Activated CD8-positive, alpha-beta memory T cell treated with anti-CD3 and anti-CD28 coated beads for 1 hour (primary cell): ENCODE measurements at places on chromosomes 1 and 21.

- DNase-seq, result no peak
Observed at GRCh38 chr21:19683492-19683891, 1279.9 kb upstream of the TMPRSS15 start.

GRCh38 chr1:96016219-96016618 lies 705.4 kb upstream of the PTBP2 start:
- DNase-seq, result no peak

DNA sequence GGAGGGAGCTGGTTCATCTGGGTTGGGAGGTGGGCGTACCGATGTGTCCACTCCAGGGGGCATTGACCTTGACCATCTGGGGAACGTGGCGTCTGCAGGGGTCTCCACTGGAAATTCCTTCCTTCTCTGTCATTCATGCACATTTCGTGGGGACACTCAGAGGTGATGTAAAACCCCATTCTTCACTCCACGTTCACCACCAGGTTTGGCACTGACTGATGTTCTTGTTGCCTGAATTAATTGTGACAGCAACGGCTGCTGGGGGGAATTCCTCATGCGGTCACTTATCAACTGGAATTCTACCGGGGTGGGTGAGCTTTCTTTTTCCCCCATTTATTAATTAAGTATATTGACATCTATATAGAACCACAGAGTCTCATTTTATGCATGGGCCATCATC lies 18.1 kb upstream of the POFUT2 start:
- no peak for DNase-seq

DNA sequence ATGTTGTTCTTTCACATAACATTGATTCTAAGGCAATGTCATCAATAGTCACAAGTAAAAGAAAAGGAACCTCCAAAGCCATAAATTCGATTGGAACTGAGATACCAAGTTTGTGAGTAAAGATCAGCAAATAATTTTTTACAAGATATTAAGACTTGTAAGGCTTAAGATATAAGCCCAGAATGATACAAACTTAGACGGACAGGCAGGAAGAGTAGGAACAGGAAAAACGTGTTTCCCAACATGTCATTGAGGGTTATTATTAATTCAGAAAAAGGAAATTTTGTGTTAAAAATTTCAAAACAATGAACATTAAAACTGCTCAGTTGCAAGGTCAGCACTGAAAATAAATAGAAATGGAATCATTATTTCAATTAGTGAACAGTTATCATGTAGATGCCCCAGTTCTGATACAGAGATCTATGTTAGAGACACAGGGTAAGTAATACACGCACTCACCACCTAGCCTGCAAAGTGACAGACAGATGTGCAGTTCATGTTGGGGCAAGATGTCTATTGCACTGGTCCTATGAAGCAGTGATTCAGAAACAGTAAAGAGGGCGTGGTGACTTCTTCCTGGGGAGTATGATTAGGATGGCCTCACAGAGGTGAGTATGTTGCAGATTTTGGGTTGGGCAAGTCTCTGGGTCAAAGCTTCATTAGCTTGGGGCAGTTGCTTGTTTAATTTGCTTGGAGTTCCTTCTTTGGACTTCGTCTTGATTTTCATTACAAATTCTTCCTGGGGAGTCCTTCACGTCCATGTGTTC lies 284.4 kb downstream of the SETD4 start:
- no peak for DNase-seq

- no peak for DNase-seq
Observed at GRCh38 chr1:46687921-46688509, 16.4 kb downstream of the TEX38 start.

DNA sequence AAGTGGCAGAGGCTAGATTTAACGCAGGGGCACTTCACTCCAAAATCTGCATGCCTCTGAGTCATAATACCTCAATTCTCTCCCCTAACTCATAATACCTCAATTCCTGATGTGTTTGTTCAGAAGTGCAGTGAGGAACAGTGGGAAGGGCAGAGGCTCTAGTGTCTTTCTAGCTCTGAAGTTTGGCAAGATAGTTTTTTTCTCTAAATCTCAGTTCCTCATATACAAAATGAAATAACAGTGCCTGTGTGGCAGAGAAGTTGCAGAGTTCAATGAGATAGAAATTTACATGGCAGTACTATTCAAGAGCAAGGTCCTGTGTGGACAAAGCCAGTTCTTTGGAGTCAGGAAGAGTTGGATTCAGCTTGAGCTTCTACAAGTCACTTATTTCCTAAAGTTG lies 9.8 kb downstream of the JUN start:
- DNase-seq, result no peak

DNA sequence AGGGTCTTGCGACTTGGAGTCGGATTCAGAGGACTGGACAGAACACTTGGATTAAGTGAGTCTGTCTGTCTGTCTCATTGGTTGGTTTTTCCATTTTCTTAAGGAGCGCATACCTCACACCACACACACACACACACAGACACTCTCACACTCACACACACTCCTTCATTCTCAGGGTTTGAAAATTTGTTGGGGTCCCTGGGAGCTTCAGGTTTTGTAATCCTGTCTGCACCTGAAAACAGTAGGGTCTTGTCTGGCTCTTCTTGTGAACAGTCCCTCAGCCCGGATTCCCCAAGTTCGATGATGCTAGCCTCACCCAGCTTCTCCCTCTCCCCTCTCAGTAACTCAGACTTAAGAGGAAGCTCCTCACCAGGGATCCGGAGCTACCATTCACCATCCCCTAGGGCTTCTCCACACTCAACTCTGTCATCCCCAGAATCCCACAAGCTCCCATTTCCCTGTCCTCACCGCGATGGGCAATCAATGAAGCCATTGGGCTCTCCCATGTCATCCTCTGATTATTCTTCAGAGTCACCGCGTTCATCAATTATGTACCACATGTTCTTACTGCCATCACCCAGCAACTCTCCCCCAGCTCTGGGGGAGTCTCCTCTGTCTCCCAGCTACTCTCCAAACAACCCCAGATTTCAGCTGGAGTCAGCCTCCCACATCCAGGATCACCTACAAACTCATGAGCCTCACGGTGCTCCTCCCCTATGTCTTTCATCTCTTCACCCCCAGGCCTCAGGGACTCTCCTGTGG lies 1530.9 kb upstream of the TPTE start:
- DNase-seq, result no peak

GRCh38 chr1:168939110-168939946 lies 167.2 kb upstream of the ATP1B1 start:
- no peak for DNase-seq

DNA sequence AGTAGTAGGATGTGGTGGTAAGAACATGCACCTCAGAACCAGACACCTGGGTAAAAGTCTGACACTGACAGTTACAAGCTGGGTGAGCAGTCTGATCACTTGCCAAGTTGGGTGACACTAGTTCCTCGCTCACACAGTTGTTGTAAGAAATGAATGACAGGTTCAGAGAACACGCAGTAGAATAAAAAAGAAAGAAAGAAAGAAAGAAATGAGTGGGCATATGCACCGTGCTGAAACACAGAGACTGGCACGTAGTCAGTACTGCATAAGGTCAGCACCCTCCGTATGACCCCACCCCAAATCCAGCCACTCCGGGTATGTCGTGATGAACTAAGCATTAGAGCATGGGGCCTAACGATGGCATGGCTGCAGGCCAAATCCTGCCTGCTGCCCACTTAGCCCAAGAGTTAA lies 90.6 kb downstream of the GLUL start:
- no peak for DNase-seq

- no peak for DNase-seq
Observed at GRCh38 chr1:209748620-209749019, 7.2 kb upstream of the TRAF3IP3 start.

DNA sequence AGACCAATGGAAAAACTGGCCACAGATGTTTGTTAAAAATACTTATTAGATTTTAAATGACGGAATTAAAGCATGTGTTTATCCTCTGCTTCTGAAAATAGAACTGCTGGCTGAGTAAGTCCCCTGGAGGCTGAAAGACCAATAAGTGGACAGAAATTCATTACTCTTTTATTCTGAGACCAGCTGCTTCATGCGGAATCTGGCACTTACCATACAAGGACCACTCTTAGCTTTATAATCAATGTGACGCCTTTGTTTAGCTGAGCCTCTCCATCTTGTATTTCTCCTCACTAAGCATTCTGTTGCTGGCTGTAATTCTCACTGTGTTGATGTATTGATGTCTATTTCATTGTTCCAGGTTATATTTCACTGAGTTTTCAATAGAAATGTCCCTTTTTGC lies 6.3 kb upstream of the EXO1 start:
- DNase-seq, result no peak

- no peak for DNase-seq
Observed at GRCh38 chr1:25697435-25698217, 81.0 kb downstream of the MAN1C1 start.

DNA sequence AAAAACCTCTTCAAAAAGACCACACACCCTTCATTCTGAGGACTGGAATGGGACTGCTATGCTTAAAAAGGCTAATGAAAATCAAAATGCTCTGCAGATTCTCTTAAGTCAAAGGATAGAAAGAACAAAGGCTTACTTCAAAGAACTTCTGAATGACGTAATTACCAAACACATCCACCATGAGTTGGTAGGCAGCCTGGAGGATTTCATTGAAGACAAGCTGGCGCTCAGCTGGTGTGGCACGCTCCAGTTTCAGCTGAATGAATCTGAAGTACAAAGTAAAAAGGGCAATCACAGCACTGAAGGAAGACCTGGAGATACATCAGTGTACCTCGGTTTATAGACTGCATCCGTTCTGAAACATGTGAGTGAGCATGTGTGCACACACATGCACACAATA lies 43.5 kb upstream of the SDC3 start:
- DNase-seq, result no peak
